ENCODE measurements at places on chromosomes 11 and 22.
A peak's percentile ranks its signal among the peaks of the same experiment; 100 is the strongest.

DNA sequence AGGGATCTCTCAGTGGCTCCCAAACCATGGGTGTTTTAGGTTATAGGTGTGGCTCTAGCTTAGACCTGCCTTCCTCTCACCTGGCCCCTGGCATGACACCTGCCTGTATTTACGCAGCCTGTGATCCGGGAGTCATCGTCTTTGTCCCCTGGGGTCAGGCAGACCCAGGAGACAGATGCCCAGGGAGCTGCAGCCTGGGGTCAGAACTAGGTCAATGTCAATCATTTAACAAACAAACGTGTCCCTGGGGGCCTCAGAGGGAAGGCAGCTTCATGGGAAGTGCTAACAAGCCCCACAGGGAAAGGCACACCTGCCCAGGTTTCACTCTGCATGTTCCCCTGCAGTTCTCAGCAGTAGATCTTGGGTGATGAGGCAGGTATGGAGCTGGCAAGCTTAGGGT lies 12.0 kb downstream of the BACE1-AS start:
- no peak for DNase-seq

DNA sequence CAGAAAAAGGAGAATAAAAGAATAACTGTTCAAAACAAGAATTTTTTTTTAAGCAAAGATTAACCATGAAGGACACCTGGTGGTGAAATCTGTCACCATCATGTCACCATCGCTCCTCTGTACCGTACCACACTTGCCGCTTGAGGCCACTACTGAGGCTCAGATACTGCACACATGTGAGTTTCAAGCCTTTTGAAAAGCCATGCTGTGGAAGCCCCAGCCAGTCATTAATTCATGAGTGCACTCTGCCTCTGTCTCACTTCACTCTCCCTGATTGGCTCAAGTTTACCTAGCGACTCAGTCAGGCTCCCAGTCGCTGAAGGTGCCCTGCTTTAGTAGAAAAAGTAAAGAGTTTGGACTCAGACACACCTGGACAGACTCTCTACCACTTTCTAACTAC lies 6.6 kb upstream of the MS4A12 start:
- no peak for DNase-seq

GRCh38 chr11:2440646-2441045 lies 3.7 kb downstream of the TRPM5 start:
- no peak for DNase-seq

DNA sequence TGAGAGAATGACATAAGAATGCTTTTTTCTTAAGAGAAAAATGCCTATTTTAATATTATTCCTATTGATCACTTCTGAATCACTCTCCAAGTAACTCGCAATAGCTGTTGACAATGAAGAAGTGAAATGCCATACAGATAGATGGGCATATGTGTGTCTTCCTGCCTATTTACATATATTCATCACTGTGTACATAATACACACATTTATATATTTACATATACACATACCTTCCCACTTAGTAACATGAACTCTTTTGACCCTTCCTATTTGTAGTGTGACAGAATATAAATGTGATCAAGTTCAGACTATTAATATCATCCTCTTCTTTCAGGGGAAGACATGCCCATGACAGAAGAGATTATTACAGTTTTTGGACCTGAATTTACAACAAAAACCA lies 756.7 kb downstream of the DLG2 start:
- DNase-seq: no peak

DNA sequence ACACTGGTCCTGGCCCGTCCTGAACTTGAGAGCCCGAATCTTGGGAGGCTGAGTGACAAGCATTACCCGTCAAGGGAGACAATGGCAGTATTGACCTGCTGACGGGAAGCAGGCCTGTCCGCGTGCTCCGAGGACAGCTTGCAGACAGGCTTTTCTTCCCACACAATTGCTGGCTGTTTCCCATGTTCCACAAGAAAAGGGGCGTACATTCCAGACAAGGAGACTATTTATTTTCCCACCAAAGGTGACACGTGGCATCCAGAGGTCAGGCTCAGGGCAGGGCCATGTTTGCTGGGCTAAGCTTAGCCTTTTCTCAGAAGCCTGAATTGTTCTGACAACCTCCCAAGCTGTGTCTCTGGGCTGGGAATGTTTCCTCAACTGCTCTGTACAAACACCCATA lies 86.9 kb upstream of the SPON1 start:
- no peak for DNase-seq

GRCh38 chr11:131146827-131147490 lies 223.5 kb upstream of the NTM start:
- DNase-seq: no peak

DNA sequence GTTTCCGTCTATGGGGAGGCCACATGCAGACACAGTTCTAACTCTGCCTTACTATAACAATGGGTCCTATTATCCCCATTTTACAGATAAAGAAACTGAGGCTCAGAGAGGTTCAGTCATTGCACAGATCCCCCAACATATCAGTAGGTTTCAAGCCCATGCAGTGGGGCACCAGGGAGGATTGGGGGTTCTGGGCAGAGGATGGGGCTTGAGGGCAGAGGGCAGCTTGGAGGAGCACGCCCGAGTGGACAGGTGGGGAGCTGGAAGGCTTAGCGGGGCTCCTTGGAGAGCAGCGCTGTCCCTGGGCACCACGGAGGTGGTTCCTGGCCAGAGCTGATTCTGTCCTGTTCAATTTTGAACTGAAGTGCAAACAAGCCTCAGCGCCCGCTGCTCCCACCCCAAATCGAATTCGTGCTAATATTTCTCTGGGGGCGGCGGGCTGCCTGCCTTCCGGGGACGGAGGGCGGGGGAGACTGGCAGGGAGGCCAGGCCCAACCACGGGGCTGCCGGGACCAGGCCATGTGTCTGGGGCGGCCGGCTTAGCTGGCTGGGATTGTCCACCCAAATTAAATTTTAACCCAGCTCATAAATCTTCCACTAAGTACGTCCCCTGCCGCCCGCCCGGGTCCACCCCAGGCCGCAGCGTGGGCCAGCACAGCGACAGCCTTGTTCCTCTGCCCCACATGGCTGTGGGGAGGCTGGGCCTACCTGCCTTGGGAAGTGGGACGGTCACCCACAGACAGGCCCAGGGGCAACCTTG lies 49.4 kb downstream of the FLRT1 start:
- DNase-seq: peak; percentile 73

DNA sequence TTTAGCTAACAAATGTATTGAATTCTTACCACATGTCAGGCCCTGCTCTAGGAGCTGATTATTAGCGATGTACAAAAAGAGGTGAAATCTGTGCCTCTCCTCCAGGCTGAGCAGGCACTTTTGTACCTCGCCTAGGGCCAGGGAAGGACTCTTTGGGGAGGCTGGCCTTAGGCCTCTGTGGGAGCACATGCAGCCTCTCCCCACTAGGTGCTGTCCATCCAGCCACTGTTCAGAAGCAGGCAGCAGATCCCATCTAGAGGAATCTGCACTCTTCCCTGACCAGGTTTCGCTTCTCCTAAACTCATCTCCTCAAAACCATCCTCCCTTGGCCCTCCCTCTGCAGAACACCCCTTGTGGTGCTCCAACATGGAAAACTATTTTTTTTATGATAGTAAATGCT lies 51.9 kb upstream of the WT1 start:
- DNase-seq: no peak

- no peak for DNase-seq
Observed at GRCh38 chr11:77775936-77776335, 44.6 kb downstream of the RSF1 start.

GRCh38 chr11:102114032-102114431 lies 3.8 kb downstream of the YAP1 start:
- no peak for DNase-seq

DNA sequence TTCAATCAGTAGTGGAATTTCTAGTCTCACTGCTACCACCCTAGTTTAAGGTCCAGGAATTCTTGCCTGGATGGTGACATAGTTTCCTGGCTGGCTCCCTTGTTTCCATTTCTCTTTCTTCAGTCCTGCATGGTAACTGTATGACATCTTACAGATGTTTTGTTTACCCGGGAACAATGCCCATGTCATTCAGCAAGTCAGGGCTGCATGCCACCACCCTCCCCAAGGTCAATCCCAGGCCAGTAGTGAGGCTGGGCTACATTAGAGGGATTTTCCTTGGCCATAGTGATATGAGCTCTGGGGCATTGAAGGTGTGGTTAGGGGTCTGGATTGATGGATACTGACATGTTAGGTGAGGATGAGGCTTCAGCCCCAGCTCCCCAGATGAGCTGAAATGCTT lies 114.9 kb upstream of the E2F8 start:
- DNase-seq: no peak

GRCh38 chr11:131027491-131027890 lies 111.2 kb upstream of the SNX19 start:
- no peak for DNase-seq

GRCh38 chr11:74989260-74989638 lies 516 bp downstream of the NEU3 start:
- DNase-seq: peak; percentile 3

- DNase-seq: no peak
Observed at GRCh38 chr11:133382131-133382812, 150.0 kb downstream of the OPCML start.

- DNase-seq: no peak
Observed at GRCh38 chr11:71421392-71421950, 26.7 kb downstream of the DHCR7 start.

DNA sequence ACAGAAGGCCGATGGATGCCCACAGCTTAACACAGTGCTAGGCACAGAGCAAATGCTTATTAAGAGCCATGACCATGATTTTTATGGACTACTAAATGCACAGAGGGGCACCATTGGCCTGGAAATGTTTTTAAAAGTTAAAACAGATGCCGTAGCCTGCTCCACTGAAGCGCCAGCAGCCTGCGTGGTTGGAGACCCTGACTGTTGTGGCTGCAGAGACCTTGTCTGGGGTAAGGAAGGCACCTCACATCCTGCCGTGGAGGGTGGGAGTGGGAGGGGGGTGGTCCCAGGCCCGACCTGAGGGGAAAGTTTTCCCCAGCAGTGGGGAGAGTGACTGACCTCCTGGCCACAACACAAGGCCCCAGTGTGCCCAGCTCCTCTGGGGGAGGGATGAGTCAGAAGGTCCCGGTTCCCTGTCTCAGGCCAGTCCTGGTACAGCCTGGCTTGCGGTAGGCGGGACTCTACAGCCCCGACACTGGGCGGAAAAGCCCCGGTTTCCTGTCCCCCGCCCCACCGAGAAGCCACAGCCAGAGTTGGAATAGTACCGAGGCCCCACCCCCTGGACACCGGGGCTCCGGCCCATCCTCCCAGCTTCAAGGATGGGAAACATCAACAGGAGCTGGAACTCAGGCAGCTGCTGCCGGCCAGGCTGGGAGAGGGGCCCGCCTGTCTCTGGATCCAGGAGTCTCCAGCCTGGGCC lies 7.0 kb downstream of the CHST1 start:
- DNase-seq: peak; percentile 15

DNA sequence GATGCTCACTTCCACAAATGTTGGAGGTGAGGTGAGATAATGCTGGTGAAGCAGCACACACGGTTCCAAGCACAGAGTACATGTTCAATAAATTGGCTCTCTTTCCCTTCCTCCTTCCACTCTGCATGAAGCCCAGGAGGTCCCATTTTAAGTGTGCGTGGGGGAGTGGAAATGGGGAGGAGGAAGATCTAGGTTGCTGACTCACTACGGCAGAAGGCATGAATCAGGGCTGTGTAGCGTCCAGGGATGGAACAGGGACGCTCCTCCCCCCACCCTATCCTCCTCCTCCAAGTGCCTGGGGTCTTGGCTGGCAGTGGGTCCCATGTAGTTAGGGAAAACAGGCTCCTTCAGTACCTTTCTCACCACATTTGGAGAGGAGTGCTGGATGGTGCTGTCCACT lies 44.2 kb downstream of the TRIM66 start:
- DNase-seq: no peak

DNA sequence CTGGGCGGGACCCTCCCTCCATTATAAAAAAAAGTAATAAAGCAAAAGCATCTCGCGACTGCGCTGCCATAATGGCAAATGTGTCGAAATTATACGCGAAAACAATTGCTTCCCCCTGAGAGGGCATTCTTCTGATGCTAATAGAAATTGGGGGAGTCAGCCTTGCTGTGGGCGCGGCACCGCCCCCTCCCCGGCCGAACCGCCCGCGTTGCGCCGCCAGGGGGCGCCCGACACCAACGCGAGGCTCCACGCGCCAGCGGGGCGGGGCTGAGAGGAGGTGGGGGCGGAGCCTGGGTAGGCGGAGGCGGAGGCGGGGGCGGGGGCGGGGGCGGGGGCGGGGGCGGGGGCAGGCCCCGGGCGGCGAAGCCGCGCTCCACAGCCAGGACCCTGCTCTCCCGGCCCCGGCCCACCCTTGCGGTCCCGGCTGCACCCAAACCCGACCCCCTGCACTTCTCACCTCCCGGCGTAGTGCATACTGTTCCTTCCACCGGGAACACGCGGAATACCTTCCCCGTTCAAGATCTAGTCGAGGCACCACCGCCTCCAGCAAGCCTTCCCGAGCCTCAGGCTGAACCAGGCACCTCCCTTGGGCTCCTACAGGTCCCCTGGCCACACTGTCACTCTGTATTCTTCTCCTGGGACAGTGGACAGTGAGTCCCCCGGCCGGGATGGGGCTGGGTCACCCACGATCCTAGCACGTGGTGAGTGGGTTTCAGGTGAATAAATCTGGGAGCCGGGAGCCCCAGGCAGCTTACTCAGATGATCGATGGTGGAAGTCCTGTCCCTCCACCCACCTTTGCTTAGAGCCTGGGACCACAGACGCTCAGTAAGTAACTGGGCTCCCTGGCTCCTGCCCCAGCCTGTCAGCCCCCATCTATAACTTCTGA lies 15.5 kb upstream of the UPK3A start:
- peak; percentile 70 for DNase-seq

- no peak for DNase-seq
Observed at GRCh38 chr11:78577495-78577894, 2.8 kb upstream of the NARS2 start.

DNA sequence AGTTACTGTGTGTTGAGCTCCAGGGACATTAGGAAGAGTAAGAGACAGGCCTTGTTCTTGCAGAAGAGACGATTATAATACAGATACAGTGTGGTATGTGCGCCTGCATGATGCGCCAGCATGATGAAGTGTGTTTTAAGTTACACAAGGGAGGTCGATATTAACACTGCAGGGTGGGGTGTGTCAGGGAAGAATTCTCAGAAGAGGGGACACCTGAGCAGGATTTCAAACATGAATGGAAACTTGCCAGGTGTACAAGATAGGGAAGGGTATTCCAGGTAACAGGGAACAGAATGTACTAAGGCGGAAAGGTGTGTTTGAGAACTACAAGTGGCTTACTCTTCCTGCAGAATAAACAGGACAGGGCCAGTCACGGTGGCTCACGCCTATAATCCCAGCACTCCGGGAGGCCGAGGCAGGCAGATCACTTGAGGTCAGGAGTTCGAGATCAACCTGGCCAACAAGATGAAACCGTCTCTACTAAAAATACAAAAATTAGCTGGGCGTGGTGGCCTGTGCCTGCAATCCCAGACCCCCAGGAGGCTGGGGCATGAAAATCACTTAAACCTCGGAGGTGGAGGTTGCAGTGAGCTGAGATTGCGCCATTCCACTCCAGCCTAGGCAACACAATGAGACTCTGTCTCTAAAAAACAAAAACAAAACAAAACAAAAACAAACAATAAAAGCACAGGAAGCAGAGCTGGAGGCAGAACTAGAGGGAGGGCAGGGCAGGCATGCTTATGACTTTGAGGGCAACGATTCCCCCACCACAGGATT lies 59.0 kb downstream of the SYN3 start:
- no peak for DNase-seq

GRCh38 chr11:34427186-34427805 lies 11.4 kb upstream of the CAT start:
- DNase-seq: peak; percentile 82

Measured in Caki2 (cell line).